ENCODE measurements at places on chromosomes 2 and 18. TPM values are rescaled to one million over a fixed set of nuclear protein-coding genes. Genes with fewer than 3 reads are reported as not detected.

GRCh38 chr2:79393806-79394484, 118.9 kb upstream of the CTNNA2 start:
- DNase-seq = no peak
- no peaks in the 10 kb centered on the region for H3K4me1 ChIP-seq
- no peak overlapping the region for H3K4me3 ChIP-seq

- H3K36me3 ChIP-seq = no peaks in the 10 kb centered on the region
- peaks cover 30% of the 10 kb centered on the region for H3K4me1 ChIP-seq
- no peak overlapping the region for H3K27ac ChIP-seq
- H3K4me3 ChIP-seq = no peak overlapping the region
- DNase-seq = no peak
Measured at GRCh38 chr2:172232708-172233396, 130.2 kb upstream of the DLX2 start.

DNA sequence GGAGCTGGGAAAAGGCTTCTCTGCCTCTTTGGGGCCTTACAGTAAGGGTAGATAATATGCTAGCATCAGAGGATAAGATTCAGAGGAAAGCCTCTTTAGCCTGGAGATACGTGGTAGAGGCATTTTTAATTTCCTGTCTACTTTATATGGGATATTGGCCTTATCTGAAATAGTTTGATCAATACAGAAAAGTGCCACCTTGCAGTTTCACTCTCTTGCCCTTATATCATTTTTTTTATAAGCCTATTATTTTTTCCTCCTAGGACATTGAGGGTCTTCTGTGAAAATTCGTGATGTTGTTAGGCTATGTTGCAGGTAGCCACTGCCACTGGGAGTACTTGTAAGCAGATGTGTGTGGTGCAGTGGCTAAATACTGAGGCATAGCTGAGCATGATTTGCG, 40.1 kb upstream of the TOGARAM2 start:
- no peak overlapping the region for H3K27ac ChIP-seq
- no peaks in the 10 kb centered on the region for H3K4me1 ChIP-seq
- peaks cover 17% of the 10 kb centered on the region for H3K36me3 ChIP-seq
- DNase-seq = no peak
- no peak overlapping the region for H3K4me3 ChIP-seq
- no peaks in the 10 kb centered on the region for H3K27me3 ChIP-seq

Gene PRR30
- not detected for total RNA-seq

- H3K27ac ChIP-seq = no peak overlapping the region
- no peak for DNase-seq
- H3K36me3 ChIP-seq = no peaks in the 10 kb centered on the region
- H3K4me1 ChIP-seq = peaks cover 8% of the 10 kb centered on the region
- H3K27me3 ChIP-seq = no peaks in the 10 kb centered on the region
- H3K4me3 ChIP-seq = no peak overlapping the region
Measured at GRCh38 chr2:213237251-213237650, 47.0 kb upstream of the SPAG16 start.

DNA sequence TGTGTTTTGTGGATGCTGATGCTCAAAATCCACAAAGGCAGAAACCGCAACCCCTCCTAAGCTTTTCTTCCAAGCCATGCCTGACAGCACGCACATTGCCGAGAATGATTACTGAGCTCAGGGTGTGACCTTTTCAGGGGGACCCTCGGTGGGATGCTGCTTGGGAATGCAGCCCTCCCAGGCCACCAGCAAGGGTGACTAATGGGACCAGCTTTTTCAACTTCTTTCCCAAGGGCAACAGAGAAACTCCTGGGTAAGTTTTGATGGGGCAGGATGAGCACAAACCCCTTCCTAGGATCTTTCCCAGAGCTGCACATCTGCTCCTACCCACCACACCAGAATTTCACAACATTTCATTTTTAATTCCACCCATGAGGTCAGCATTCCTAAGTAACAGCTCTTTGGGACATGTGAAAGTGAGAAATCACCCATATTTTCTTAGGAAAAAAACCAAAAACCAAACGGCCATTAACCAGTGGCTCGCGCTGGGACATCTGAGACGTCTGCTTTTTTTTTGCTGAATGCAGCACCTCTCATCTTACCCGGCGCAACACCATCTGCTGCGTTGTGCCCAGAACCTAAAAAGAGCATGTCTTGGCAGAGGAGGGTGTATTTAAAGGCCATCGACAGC, 119.0 kb downstream of the ARL4C start:
- DNase-seq = no peak
- H3K27me3 ChIP-seq = peaks cover 2% of the 10 kb centered on the region
- no peaks in the 10 kb centered on the region for H3K36me3 ChIP-seq
- H3K4me3 ChIP-seq = no peak overlapping the region
- no peaks in the 10 kb centered on the region for H3K4me1 ChIP-seq

Gene LCT
- total RNA-seq = 0.07 TPM

GRCh38 chr2:58081000-58081399, 34.4 kb downstream of the VRK2 start:
- DNase-seq = no peak
- no peak overlapping the region for H3K27ac ChIP-seq

Gene LRRC30
- total RNA-seq = not detected

DNA sequence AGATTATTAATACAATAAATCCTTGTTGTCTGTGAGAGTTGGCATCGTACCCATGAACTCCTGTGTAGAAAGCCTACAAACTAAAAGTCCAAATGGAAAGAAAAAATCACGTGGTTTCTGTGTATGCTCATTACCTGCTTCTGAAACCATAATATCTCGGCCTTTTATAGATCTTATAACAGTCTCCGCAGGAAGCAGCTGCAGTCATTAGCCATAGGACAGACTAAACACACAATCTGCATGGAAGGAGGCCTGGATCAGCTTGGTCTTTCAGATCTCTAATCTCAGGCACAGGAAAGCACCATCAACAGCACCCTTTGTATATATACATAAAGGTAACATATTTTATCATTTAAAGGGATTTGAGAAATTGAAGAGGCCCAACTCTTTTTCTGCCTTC, 508.9 kb upstream of the TCF4 start:
- peaks cover 2% of the 10 kb centered on the region for H3K27me3 ChIP-seq
- no peaks in the 10 kb centered on the region for H3K36me3 ChIP-seq
- no peak for DNase-seq
- H3K27ac ChIP-seq = no peak overlapping the region

- no peaks in the 10 kb centered on the region for H3K27me3 ChIP-seq
- peak overlapping the region; percentile 70 for H3K27ac ChIP-seq
- no peak overlapping the region for H3K4me3 ChIP-seq
- no peak for DNase-seq
Measured at GRCh38 chr2:46197672-46198071, 99.5 kb upstream of the EPAS1 start.

- H3K36me3 ChIP-seq = no peaks in the 10 kb centered on the region
- no peaks in the 10 kb centered on the region for H3K4me1 ChIP-seq
- no peaks in the 10 kb centered on the region for H3K27me3 ChIP-seq
- H3K27ac ChIP-seq = no peak overlapping the region
- DNase-seq = no peak
Measured at GRCh38 chr18:79599441-79599931, 80.1 kb upstream of the CTDP1 start.

DNA sequence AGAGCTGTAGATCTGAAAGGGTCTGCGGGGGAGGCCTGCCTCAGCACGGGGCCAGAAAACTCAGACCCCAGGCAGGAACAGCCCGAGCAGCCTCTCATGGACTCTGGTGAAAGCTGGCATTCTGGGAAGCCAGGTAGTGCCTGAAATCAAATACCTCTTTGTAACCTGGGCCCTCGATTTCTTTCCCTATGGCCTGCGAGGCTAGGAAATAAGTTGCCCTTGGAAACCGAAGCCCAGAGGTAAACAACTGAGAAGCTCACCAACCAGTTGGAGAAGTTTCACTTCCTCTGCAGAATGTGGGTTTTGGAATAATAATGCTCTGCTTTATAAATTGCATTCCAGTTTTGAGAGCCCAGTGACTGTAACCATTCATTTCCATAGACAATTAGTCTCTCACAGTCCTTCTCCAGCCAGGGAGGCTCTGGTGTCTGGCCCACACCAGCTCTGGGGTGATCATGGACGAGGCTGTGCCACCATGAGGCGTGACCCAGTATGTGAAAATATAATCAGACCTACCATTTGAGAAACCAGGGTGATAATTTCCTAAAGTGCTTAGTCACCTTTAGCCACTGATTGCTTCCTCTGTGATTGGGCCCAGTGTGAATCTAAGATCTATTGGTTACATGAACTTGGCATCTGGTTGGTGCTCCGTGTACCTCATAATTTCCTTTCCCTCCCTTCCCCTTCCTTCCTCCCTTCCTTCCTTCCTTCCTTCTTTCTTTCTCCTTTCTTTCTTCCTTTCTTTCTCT, 133.1 kb upstream of the PELI1 start:
- no peaks in the 10 kb centered on the region for H3K36me3 ChIP-seq
- H3K4me1 ChIP-seq = peaks cover 48% of the 10 kb centered on the region
- no peak overlapping the region for H3K4me3 ChIP-seq
- no peak for DNase-seq
- H3K27me3 ChIP-seq = no peaks in the 10 kb centered on the region
- peak overlapping the region; percentile 62 for H3K27ac ChIP-seq

DNA sequence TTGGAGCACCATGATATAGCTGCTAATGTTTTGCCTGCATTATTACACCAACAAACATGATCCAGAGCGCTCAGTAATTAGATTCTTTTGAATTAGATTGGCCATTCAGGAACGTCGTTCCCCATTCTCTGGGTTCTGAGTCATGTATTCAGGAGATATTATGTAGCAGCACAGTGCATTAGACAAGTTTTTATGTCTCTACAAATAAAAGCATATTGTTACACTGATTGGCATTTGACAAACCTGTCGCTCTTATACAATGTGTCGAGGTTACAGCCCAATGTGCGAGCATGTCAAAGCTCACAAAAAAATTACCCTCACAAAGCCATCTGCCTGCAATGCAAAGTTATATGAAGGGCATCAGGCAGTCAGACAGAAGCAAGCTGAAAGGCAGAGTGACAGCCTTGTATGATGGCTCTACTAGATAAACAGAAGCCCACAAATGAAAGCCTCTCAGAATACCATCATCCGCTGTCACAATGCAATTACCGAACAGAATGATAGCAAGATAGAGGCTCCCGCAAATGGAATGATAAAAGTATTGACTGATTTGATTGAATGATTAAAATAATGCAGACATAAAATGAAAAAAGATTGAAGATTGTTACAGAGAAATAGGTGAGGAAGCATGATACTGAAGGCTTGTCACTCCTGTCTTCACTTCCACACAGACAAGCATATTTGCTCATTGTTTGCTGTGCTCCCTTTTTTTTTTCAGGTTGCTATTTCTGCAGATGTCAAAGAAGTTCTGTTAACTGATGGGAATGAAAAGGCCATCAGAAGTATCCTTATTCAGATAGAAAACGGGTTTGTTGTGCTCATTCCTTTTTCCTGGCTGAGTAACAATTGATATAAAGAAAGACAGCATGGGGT, 234.6 kb upstream of the SIX3 start:
- no peak overlapping the region for H3K27ac ChIP-seq
- DNase-seq = no peak
- H3K27me3 ChIP-seq = no peaks in the 10 kb centered on the region
- no peaks in the 10 kb centered on the region for H3K36me3 ChIP-seq
- H3K4me1 ChIP-seq = peaks cover 5% of the 10 kb centered on the region
- no peak overlapping the region for H3K4me3 ChIP-seq

DNA sequence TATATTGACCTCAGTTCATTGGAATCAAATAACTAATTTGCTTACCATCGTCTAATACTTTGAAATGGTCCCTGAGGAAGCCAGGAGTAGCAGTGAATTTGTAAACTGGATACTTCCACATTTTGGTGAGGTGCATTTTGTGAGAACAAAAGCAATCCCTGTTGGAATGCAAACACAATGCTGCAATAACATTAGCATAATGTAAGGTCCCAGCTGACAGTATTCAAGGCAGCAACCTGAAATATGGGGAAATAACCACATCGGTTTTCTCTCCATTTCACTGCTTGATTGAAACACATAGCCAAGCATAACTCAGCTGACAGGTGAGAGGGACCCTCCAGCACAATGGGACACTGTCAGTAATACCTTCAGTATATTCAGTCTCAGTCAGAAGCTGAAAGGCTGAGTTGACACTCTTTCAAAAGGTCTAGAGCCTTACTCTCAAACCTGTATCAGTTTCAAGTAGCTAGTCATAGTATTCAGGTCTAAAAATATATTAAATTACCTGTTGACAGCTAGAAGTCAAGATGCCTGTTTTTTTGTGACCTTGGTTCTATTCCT, 1311.9 kb upstream of the NRXN1 start:
- no peak overlapping the region for H3K27ac ChIP-seq
- no peaks in the 10 kb centered on the region for H3K4me1 ChIP-seq
- no peak overlapping the region for H3K4me3 ChIP-seq
- DNase-seq = no peak

Measured in endothelial cell of umbilical vein (primary cell).